T-cell (primary cell): ENCODE measurements at places on chromosomes 1 and 21.

- no peak for DNase-seq
These were observed 167.6 kb downstream of the BRINP2 start for GRCh38 chr1:177338376-177338775.

DNA sequence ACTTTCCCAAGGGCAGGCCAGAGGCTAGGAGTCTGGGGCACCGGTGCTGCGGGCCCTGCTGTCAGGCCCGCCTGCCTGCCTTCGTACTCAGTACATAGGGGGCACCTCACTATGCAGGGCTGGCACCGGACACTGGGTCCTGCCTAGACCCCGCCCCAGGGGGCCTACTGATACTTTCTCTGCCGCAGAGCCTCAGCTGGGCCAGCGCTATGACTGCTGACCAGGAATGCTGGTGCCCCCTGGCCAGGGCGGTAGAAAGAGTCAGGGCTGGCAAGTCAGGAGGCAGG lies 128.7 kb upstream of the VAMP3 start:
- DNase-seq = no peak

- no peak for DNase-seq
These were observed 9.9 kb downstream of the CHD5 start for GRCh38 chr1:6170116-6170741.

DNA sequence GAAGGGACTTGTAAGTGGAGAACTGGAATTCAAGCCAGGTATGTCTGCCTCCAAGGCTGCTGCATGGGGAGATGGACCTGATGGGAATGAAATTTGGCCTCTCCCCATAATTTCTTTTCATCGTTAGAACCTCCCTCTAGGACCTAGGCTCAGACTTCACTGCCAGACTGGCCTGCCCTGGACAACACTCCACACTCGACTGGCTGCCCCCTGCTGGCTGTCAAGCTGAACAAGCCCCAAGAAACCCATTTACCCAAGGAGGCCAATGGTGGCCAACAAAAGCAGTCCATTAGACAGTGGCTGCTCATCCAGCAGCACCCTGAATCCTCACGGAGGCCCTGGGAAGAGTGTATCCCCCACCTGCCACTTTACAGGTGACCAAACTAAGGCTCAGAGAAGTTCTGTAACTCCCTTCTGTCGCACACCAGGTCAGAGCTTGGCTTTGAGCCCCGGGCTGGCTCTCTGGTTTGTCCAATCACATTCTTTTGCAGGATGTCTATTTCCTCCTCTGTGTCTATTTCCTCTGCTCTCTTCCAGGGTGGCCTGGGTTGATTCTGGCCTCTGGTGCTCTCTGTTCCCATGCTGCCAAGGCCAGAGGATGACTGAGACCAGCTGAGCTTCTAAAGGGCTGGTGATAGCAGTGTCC lies 3.8 kb downstream of the RNF186 start:
- no peak for DNase-seq

- DNase-seq = no peak
These were observed 496.2 kb upstream of the RGS18 start for GRCh38 chr1:191662051-191662450.

- DNase-seq = no peak
These were observed 181.1 kb downstream of the DYRK1A start for GRCh38 chr21:37547615-37548200.

GRCh38 chr1:243496806-243497205 lies 241.0 kb downstream of the SDCCAG8 start:
- no peak for DNase-seq

- no peak for DNase-seq
These were observed 49.6 kb downstream of the PLA2G4A start for GRCh38 chr1:186878356-186878755.

DNA sequence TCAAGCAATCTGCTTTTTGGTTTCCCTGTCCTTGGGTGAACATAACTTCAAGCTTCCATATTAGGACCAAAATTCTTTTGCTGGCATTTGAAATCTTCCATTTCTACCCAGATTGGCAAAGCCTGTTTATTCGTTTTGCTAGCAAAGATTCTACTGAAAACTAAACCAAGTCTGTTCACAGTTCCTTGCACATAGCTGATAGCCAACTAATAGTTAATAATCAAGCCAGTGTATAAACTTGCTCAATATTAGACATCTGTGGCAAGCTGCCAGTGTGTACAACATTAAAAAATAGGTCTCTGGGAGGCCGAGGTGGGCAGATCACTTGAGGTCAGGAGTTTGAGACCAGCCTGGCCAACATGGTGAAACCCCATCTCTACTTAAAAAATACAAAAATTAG lies 6.3 kb downstream of the APP start:
- DNase-seq = no peak

GRCh38 chr1:155645648-155646047 lies 35.6 kb downstream of the MSTO1 start:
- DNase-seq = no peak

DNA sequence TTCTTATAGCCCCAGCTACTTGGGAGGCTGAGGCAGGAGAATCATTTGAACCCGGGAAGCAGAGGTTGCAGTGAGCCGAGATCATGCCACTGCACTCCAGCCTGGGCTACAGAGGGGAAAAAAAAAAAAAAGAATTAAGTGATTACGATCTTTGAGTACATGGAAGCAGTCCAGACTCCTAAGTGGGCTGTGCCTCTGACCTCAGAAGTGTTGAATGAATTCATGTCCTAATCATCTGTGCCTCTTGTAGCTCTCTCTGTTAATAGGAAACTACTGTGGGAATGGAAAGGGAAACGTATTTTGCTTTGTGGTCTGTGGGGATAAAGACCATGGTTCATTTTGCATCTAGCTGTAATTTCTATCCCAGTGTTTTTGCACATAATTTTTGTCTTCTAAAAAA lies 8.4 kb upstream of the IVNS1ABP start:
- DNase-seq = no peak

DNA sequence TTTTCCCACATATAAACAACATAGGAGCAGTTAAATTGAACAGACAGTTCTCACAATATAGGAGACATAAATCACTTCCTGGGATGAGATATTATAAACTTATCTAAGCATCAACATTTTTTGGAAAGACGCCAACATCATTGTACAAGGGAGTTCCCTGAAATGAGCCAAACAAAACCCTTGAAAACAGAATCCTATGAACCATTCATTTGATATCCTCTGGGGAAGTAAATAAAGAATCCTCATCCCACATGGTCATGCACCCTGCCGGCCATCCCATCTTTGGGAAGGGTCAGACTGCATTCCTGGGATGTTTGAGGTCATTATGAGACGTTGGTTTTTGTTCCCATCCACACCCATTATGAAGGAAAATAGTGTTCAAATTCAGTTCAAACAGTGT lies 111.8 kb upstream of the USP25 start:
- no peak for DNase-seq

- DNase-seq = no peak
These were observed 113.4 kb upstream of the RAVER2 start for GRCh38 chr1:64631346-64632034.

DNA sequence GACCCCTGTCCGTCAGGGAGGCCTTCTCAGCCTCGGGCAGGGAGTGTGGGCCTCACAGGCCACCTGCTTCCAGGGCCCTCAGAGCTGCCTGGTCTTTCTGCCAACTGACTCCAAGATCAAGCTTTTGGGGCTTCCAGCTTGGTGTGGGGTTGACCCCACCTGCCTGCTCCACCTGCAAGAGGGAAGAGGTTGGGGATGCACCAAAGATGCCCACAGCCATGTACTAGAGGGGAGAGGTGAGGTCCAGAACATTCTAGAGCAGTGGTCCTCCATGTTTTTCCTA lies 266.7 kb upstream of the VAMP3 start:
- no peak for DNase-seq

GRCh38 chr1:147756341-147756740 lies 4.1 kb downstream of the GJA5 start:
- no peak for DNase-seq

GRCh38 chr1:183227422-183228346 lies 41.6 kb downstream of the LAMC2 start:
- no peak for DNase-seq

DNA sequence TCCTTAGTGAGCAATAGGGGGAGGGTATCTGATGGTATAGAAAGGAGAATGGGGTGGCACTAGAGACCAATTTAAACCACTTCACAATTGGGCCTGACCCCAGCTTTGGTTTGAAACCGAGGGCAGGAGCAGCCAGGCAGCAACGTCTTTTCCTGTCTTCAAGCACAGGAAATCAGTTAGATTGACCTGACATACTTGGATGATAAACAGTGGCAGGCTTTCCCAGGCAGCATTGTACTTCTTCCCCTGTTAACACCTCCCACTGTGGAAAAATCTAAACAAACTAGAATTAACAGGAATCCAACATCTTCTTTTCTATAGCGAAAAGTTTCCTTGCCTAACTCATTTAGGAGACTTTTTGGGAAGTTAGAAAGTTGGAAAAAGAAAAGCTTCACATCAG lies 40.6 kb downstream of the SELL start:
- DNase-seq = no peak

- DNase-seq = no peak
These were observed 84.1 kb downstream of the ADCY10 start for GRCh38 chr1:167829868-167830267.

- no peak for DNase-seq
These were observed 157.0 kb downstream of the PCBP3 start for GRCh38 chr21:45800339-45801080.
